ENCODE measurements at places on chromosomes 4 and X. TPM values are rescaled to one million over a fixed set of nuclear protein-coding genes. Genes with fewer than 3 reads are reported as not detected.

DNA sequence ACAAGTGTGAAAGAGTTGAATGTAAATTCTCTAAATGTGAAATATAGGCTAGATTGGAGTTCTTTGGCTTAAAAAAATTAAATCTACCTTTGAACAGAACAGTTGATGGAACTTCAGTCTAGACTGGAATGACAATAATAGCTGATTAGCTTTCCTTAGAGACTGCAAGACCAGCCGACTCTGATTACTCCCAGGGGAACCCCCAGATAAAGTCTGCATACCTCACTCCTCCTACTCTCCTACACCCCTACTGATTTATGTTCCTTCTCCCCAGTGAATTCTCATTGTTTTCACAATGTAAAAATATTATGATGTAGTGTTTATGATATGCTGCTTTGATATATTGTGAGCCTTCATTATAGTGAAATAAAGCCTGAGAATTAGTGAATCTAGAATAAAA lies 241.3 kb downstream of the CFAP299 start:
- DNase-seq = no peak

The SATL1 gene
- total RNA-seq = not detected

DNA sequence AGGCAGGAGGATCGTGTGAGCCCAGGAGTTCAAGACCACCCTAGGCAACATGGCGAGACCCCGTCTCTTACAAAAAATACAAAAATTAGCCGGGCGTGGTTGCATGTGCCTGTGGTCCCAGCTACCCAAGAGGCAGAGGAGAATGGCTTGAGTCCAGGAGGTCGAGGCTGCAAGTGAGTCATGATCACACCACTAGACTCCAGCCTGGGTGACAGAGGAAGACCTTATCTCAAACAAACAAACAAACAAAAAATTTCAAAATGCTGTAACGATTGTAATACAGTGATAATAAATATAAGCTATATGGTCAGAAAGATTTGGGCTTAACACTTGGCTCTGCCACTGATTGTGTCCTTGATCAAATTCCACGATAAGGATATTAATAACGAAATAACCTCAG lies 24.2 kb downstream of the SLC25A4 start:
- no peak for DNase-seq

The VAMP7 gene
- 40.3 TPM for total RNA-seq

GRCh38 chr4:186709517-186709916 lies 14.1 kb downstream of the FAT1 start:
- peak; percentile 89 for DNase-seq

The BANK1 gene
- 1.4 TPM for total RNA-seq

- DNase-seq = no peak
Measured at GRCh38 chr4:137283737-137284136, 248.6 kb downstream of the PCDH18 start.

Measured in sigmoid colon (tissue), 7 donors.